ENCODE measurements at places on chromosomes 6 and 20. TPM values are rescaled to one million over a fixed set of nuclear protein-coding genes. Genes with fewer than 3 reads are reported as not detected.

The IDH3B gene
- 107 TPM for total RNA-seq

The HLA-DQB2 gene
- 1.8 TPM for total RNA-seq

The EPHA7 gene
- total RNA-seq, result not detected

GRCh38 chr20:22339091-22339881 is 245.1 kb downstream of the FOXA2 start:
- H3K4me3 ChIP-seq, result no peak overlapping the region
- H3K36me3 ChIP-seq, result no peaks in the 10 kb centered on the region
- DNase-seq, result peak; percentile 18
- H3K4me1 ChIP-seq, result no peaks in the 10 kb centered on the region

GRCh38 chr20:57698867-57699275 is 10.9 kb downstream of the PMEPA1 start:
- no peak for DNase-seq
- H3K27ac ChIP-seq, result no peak overlapping the region
- no peaks in the 10 kb centered on the region for H3K4me1 ChIP-seq
- H3K27me3 ChIP-seq, result no peaks in the 10 kb centered on the region
- no peaks in the 10 kb centered on the region for H3K36me3 ChIP-seq

DNA sequence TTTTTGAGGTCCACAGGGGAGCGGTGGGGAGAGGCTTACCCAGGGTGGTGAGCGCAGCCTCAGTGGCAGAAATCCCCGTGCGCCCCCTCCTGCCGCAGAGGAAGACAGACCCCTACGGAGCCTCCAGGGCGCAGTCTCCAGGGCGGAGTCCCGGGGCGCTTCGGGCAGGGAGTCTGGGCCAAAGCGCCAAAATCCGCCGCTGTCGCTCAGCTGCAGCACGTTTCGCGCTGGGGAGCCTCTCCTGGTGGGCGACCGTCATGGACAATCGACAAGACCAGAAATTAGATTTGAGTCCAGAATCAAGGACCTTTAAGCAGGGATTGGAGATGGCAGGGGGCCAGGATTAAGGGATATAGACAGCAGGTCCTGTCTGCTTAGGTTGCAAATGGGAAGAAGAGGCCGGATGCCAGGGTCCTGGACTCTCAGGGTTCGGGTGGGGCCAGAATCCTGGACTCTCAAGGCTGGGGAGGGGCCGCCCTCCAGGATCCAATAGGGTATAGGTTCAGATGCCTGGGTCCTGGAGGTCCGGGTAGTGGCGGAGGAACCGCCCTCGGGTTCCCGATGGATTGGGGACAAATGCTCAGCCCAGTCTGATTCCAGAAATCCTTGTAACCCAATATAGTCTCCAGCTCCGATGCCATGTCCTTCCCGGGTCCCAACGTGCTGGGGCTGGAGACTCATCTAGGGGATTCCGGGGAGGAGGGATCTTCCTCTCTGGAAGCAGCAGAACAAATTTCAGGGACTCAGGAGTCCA is 7.9 kb upstream of the HLA-E start:
- no peak overlapping the region for H3K4me3 ChIP-seq
- H3K4me1 ChIP-seq, result peaks cover 21% of the 10 kb centered on the region
- no peaks in the 10 kb centered on the region for H3K36me3 ChIP-seq
- peaks cover 23% of the 10 kb centered on the region for H3K27me3 ChIP-seq
- H3K27ac ChIP-seq, result no peak overlapping the region
- no peak for DNase-seq
